Renal cortical epithelial cell (primary cell): ENCODE measurements at places on chromosomes 2 and 18. TPM values are rescaled to one million over a fixed set of nuclear protein-coding genes. Genes with fewer than 3 reads are reported as not detected.

DNA sequence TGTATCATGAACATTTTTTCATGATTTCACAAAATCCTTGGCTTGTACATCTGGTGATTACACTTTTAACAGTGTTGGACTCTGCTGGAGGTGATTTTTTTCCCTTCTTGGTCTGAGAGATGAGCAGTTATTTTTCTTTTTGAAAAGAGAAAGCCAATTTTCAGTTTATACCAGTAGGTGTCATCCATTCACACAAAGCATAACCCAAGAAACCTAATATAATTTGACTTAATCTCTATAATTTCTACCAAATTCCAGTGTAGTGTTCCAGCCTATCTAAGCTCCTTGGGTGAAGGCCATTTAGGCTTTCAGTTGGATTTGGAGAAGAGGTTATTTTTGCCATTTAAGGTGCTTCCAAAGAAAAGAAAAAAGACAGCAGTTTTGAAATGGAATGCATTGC, 7.7 kb upstream of the ICOS start:
- peak; percentile 23 for DNase-seq

DNA sequence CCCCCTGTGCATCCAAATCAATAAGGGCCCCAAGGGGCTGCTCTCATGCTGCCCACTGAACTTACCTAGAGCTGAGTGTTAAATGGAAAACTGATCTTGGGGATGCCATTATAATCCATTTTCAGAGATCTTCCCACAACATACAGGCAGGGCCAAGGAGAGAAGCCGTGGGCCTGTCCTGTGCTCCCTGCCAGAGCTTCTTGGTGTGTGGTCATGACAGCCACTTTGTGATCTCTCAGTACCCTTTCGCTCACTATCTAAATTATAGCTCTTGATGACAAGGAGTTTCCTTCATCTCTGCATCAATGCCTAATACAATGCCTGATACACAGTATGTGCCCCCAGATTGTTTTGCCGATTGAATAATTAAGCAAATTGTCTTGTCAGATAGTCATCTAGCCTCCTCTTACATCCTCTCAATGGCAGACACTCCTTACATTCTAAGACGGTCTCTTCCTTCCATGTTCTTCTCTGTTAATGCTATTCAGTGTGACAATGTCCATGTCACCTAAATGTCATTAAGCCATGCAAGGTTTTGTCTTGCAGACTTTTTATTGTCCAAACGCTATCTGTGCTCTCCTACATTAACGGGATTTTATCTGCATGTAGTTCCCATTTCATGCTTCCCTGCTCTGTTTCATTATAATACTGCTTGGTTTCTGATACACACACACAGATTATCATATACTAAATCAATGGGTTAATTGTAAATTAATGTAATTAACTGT, 5.9 kb downstream of the CSRNP3 start:
- no peak for DNase-seq

GRCh38 chr2:222174450-222174849, 124.3 kb downstream of the PAX3 start:
- no peak for DNase-seq

DNA sequence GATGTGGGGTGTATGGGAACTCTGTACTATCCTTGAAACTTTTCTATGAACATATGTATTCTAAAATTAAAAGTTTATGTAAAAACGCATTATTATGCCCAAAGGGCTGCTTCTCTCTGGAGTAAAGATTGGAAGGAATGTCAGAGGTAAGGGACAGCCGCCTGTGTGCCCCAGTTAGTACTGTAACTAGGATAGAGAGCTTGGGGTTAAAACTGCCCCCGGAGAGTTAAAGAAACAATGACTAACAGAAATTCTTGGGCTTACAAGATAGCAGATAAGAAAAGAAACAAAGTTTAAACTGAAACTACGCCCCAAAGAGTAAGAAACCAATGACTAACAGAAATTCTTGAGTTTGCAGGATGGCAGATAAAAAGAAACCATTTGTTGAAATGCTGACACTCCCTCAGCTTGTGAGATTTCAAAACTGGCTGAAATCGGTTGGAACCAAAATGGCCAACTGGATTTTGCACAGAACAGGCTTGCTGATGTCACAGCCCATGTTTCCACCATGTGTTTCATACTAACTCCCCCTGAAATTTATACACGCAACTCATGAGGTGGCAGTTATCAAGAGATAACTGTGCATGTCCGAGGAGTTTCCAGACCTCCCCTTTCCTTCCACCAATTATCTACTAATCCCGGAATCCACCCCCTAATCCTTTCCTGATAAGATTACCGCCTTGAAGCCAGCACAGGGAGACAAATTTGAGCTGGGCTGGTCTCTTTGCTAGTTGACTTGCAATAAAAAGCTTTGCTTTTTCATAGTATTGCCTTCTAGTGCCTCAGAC, 8.7 kb upstream of the TXNDC2 start:
- DNase-seq = peak; percentile 77

ALPP gene
- not detected in 2 replicates for total RNA-seq

TMEM169 gene
- 4.3 and 11.8 TPM in 2 replicates for total RNA-seq

SCTR gene
- 6.2 TPM in 1 of 2 replicates, not detected in the other for total RNA-seq
